ENCODE measurements at places on chromosomes 5 and 9.

DNA sequence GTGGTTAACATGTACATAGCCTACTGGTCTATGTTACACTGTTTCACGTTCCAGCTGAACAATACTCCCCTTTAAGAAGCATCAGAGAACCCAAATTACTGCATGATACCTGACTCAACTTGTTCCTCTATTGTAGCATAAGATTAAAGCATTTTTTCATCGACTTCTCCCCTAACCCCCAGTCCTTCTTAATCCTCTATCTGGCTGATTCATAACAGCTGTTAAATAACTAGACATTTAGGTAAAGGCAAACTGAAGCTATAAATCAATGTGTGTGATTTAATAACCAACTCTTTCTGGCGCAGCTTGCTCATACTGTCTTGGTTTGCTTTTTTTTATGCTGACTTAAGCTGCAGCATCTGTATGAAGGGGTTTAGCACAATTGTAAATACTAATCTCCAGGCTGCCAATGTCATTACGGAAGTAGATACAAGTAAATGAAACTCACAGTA lies 94.2 kb upstream of the MTAP start:
- no peak for DNase-seq

DNA sequence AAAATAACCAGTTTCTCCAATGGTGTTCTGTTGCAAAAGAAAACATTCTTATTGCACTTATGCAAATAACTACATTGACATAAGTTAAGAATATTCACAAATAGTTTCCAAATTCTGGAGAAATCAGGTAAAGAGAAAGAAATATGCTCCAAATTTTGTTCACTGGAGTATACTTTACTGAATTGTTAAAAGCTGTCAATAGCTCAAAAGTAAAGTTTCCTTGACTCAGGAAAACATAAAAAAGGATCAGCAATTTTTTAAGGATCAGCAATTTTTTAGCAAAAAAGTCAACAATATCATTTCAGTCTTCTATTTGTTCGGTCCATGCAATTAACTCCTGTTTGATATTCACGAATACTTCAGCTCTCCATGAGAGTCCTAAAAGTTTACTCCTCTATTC lies 51.6 kb downstream of the ANXA2R start:
- DNase-seq, result no peak

DNA sequence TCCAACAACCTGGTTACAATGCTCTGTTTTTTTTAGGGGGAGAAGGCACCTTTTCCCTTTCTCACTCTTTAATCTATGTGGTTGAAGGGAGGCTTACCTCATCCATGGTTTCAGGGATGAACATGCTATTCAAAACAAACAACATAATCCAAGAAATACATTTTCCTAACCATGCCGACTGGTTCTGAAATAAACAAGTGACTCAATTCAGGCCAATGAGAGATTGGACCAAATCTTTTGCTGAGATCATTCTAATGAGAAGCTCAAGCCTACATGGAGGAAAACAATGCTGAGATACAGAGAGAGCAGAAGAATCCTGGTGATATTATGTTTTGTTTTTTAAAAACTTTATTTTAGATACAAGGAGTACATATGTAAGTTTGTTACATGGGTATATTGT lies 46.8 kb upstream of the ELL2 start:
- DNase-seq, result no peak

- DNase-seq, result no peak
These were observed 764 bp downstream of the ANKRA2 start for GRCh38 chr5:73564675-73565074.

DNA sequence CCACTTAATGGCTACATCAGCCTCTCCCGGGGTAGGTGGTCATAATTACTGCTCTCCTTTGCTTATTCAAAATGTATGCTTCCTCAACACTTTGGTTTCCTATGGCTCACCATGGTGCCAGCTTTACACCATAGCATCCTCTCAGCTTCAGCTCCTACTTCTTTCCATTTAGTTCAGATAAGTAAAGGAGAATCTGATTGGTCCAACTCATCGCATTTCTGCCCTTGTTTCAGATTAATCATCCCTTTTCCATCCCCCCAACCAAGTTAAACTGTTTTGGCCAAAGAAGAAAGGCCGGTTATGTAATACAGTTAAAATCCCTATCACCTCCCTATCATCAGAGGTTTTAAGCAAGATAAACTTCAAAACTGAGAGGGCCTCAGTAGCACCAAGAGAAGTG lies 130.5 kb downstream of the CETN3 start:
- no peak for DNase-seq

DNA sequence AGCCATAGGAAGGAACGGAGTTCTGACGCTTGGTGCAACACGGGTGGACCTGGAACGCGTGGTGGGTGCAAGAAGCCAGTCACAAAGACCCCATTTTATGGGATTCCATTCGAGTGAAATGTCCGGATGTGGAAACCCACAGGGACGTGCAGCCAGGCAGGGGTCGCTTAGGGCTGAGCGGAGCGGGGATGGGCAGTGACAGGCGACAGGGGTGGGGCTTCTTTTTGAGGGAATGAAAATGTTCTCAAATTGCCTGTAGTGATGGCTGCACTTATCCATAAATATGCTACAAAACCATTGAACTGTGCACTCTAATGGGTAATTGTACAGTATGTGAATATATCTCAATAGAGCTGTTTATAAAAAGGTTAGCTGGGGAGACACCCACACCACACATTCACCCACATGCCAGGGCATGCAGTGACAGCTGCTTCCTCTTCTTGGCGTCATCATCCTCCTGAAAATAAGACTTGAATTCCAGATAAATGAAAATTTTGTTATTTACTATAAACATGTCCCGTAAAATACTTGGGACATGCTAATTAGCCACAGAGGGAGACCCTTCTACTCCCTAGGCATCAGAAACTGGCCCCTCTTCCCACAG lies 71.3 kb upstream of the OLFM1 start:
- DNase-seq, result no peak

- DNase-seq, result peak; percentile 78
These were observed 18.8 kb downstream of the GLE1 start for GRCh38 chr9:128523199-128523925.

GRCh38 chr9:136147890-136148714 lies 29.4 kb upstream of the TMEM250 start:
- DNase-seq, result no peak

DNA sequence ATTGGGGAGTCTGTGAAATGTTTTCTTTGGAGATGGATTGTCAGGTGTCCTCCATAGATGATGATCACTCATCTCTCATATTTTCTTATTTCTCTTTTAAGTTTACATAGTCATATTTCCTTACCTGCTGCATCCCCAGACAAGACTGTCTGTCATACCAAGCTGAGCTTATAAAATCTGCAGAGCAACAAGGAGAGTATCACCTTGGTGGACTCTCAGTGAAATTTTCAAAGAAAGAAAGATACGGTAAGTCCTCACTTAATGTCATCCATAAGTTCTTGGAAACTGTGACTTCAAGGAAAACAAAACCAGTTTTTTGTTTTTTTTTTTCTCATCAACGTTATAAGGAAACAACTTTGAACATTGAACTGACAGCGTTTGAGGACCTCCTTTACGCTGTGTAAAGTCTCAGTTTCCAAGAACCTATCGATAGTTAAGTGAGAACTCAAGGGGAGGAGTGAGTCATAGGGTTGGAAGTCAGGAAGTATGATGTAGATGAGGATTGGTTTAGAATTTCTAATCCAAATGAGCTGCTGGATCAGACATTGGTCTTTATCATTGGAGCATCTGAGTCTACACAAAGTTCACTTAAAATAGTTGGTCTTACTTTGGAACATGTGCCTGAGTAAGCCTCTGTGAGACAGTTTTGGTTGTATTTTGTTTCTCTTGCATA lies 45.5 kb downstream of the SPIN1 start:
- DNase-seq, result no peak

- DNase-seq, result no peak
These were observed 48.1 kb downstream of the EBF1 start for GRCh38 chr5:159051421-159052282.

GRCh38 chr5:163880302-163880701 lies 374.9 kb downstream of the MAT2B start:
- no peak for DNase-seq

DNA sequence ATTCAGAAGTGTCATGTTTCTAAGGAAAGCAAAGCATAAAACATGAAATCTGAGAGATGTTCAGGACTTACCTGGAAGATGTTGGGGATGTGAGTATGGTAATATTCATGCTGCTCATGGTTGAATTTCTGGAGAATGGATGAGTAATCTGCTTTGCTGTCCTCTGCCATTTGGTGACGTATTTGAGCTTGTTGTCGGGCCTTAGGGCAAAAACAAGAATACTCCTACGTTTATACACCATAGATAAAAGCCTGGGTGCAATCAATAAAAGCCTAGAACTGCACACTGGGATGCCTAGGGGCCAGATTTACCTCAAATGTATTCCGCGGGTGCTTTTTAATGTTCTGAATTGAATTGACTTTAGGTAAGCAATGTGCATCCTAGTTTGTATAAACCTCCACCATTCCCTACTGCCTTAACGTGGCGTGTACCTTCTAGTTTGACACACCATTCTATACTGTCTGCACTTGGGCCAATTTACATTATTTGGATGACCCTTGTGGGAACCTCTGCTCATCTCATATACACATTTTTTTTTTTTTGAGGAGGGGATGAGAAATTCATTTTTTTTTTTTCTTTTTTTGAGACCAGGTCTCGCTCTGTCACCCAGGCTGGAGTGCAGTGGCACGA lies 94.4 kb downstream of the USP20 start:
- no peak for DNase-seq

GRCh38 chr5:13609504-13609903 lies 335.0 kb downstream of the DNAH5 start:
- DNase-seq, result no peak

Data from NCI-H345 (cell line).